Osteoblast (primary cell): ENCODE measurements at places on chromosomes 12 and 14. TPM values are rescaled to one million over a fixed set of nuclear protein-coding genes. Genes with fewer than 3 reads are reported as not detected.

GRCh38 chr12:96981911-96982310, 74.9 kb downstream of the NEDD1 start:
- peak; percentile 50 for DNase-seq

DNA sequence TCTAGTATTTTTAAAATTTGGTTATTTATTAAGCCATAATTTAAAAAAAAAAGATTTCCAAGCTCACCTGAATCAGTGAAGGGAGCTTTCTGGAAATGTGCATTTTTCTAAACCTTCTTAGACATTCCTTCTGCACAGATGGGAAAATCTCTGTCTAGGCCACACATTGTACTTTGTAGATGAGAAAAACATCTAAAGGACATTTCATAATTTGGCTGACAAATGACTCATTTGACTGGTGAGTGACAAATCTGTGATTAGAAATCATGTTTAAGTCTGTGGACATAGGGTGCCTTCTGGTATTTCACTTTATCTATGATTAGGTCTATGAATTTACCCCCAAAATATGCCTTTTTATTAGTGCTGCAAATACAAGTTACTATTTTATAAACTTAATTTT, 1044.9 kb upstream of the FLRT2 start:
- no peak for DNase-seq

- DNase-seq, result no peak
These were observed 132.5 kb downstream of the DAAM1 start for GRCh38 chr14:59320763-59321625.

Gene ATN1
- 10.3 and 14.1 TPM in 2 replicates for total RNA-seq

DNA sequence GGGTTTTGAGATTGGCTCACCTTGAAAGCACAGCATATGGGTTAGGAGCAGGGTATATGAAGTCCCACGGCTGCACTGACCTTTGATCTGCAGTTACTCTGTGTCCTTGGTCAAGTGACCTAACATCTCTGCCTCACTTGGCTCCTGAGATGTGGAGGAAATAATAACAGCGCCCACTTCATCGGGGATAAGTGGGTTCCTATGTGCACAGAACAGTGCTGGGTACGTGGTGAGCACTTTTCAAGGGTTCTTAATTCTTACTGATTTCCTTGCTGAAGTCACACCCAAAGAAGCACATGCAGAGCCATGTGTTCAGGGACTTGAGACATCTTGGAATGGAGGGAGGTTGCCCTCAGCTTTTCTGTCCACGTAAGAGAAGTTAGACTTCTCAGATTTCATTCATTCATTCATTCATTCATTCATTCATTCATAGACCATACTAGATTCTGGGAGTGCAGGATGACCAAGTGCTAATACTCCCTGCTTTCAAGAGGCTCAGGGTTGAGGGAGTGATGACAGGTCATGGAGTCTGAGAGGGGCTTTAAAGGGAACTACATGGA, 39.4 kb downstream of the ADGRD1 start:
- no peak for DNase-seq

GRCh38 chr12:47870175-47870781, 34.5 kb downstream of the VDR start:
- DNase-seq, result peak; percentile 76

DNA sequence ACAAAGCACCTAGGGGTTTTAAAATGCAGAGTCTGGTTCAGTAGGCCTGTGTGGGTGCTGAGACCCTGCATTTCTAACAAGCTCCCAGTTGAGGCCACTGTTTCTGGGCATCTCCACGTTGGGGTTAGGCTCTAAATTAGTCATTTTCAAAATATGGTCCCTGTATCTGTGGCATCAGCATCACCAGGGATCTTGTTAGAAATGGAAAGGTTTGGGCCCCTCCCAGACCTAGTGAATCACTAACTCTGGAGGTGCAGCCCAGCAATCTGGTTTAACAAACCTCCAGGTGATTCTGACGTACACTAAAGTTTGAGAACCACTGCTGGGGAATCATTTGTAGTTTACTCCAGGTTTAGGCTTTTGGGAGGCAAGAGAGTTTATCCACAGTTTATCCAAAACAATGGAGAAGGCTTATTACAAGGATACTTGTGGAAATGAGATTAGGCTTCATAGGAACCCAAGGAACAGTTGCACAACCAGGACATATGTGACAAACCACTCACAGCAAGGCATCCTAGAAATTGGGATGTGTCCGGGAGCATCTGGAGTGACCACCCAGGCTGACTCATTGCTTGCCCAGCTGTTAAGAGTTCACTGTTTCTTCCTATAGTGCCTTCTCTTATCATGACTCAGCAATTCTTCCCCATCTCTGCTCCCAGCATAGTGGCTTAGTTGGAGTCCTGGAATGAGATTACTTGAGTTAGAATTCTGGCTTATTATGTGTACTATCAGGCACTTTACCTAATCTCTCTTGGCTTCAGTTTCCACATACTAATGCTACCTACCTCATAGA, 71.6 kb upstream of the STXBP6 start:
- DNase-seq, result peak; percentile 87

GRCh38 chr12:67887065-67887464, 102.2 kb upstream of the IFNG-AS1 start:
- no peak for DNase-seq

GRCh38 chr14:29637411-29637810, 290.2 kb downstream of the PRKD1 start:
- peak; percentile 30 for DNase-seq

Gene TAS2R8
- total RNA-seq, result under 0.01 and 0.36 TPM in 2 replicates

Gene INHBE
- total RNA-seq, result 0.88 and 3.3 TPM in 2 replicates

DNA sequence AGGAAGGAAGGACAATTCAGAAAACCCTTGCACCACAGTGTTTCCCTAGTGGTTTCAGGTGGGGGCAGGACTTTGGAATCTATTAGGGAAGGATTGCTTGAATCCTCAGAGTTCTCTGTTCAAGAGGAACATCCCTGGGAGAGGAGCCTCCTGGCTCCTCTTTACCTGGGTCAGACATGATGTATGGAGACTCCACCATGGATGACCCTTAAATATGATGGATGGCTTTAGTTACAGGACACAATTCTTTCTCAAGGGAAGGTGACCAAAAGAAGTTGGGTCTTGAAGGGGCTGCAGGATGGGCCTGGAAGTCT, 396.6 kb downstream of the NRXN3 start:
- no peak for DNase-seq

- peak; percentile 85 for DNase-seq
These were observed 15.0 kb downstream of the CSRP2 start for GRCh38 chr12:76863837-76864236.

- peak; percentile 11 for DNase-seq
These were observed 67.8 kb downstream of the CD163L1 start for GRCh38 chr12:7376196-7376595.

Gene NKX2-1
- total RNA-seq, result not detected in 2 replicates

DNA sequence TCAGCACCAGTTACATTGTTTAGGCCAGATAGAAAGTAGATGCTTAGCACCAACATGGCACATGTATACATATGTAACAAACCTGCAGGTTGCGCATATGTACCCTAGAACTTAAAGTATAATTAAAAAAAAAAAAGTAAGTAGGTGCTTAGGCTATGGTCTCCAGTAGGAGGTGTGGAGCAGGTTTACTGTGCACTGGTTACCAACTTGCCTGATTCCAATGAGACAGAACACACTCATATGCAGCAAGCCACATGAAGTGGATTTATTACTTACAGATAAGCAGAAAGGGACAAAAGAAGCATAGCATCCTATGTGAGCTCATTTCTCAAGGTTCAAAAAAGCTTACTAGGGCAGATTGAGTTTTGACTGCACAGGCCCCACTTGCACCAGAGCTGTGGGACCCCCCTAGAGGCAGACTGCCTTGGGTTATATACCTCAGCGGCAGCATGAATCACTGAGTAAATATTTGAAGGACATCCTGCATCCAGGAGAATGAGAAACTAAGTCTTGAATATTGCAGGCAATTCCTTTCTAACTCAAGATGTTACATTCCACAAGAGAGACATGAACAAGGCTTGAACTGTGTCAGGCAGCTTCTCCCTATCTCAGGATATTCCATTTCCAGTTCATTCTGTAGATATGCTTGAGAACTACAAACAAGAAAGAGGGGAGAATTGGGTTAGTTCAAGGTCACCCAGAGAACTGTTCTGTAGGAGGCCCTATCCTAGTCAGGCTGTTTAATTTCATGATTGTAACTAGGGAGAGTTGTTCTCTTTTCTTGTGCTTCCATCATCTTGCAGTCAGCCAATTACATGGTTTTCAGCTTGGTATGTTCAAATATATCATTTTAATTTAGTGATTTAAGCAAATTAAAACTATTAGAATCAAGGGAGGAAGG, 30.1 kb downstream of the LRFN5 start:
- no peak for DNase-seq

- DNase-seq, result no peak
These were observed 70.2 kb downstream of the SLC25A47 start for GRCh38 chr14:100393362-100393761.

Gene GPR132
- total RNA-seq, result under 0.01 TPM in 2 replicates

DNA sequence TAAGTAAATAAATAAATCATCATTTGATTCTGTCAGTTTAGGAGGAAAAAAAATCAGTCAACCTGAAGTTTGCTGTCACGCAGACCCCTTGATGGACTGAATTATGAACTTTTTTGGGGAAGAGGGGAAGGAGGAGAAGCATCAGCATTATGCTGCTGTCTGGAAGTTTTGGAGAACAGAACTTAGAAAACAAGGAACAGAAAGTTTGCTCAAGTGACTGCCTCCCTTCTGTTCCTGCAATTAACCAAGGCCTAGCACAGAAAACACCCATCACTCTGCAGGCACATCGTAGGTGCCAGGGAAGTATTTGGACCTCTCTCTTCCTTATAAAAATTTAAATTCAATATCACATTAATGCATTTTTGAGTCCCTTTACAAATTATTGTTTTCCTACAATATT, 283.8 kb downstream of the VRK1 start:
- no peak for DNase-seq

DNA sequence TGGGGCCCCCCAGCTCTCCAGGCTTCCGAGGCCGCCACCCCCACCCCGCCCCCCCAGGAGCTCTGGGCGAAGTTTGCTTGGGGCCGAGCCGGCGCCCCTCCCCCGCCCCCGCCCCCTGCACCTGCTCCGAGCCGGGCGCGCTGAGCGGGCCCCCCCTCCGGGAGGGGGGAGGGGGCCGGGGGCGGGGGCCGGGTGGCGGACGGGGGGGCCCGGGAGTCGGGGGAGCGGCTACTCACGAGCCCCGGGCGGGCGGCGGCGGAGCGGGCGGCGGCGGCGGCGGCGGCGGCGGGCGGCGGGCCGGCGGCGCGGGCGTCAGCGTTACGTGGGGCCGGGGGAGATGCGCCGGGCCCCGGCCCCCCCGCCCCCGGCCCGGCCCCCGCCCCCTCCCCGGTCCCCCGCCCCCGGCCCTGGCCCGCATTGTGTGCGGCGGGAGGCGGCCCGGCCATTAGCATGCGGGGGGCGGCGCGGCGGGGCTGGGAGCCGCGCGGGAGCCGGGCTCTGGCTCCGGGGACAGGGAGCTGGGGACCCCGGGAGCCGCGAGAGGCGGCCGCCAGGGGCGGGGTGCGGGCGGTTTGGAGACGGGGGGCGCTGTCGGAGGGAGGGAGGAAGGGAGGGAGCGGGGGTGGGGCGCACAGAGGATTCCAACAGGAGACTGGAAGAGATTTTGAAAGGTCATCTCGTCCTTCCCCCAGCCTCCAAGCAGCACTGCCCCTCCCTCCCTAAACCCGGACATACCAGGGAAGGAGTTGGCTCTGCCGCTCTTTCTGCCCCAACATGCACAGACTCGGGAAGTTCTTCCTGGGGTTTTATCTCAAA, at the start of gene ZNF219:
ZNF219 (minus strand) TSS at position 580 of the 816 bp plus-strand sequence. CDS start 5,064 bp downstream, outside the sequence.
- DNase-seq, result peak; percentile 96

- no peak for DNase-seq
These were observed 42.9 kb downstream of the HELB start for GRCh38 chr12:66345212-66345611.

- DNase-seq, result peak; percentile 93
These were observed 1.4 kb downstream of the JPH4 start for GRCh38 chr14:23577004-23577681.

- no peak for DNase-seq
These were observed 259.5 kb upstream of the PKP2 start for GRCh38 chr12:33156042-33156441.

Gene PIWIL1
- total RNA-seq, result not detected in 2 replicates

DNA sequence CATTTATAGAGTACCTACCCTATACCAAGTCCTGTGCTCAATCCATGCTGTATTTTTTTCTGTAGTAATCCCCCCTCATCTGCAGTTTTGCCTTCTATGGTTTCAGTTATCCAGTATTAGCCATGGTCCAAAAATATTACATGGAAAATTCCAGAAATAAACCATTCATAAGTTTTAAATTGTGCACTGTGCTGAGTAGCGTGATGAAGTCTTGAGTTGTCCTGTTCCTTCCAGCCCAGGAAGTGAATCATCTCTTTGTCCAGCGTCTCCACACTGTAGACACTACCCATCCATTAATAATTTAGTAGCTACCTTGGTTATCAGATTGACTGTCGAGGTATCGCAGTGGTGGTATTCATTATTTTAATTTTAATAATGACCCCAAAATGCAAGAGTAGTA, 54.2 kb downstream of the SUDS3 start:
- no peak for DNase-seq

DNA sequence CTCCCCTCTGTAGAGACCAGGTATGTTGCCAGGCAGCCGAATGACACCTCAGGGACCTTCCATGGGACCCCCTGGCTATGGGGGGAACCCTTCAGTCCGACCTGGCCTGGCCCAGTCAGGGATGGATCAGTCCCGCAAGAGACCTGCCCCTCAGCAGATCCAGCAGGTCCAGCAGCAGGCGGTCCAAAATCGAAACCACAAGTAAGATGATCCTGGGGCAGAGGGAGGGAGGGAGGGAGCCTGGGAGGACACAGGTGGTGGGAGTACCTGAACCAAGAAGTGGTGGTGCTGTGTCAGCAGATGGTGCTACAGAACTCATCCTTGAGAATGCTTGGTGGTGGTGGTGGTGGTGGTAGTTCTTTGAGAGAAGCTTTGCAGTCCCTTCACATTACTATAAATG, 1.0 kb downstream of the SMARCD1 start:
- DNase-seq, result no peak

Gene CLEC2A
- total RNA-seq, result not detected in 2 replicates

Gene DEPDC4
- 0.36 and 1.5 TPM in 2 replicates for total RNA-seq

Gene ACSM4
- not detected in 2 replicates for total RNA-seq

- peak; percentile 77 for DNase-seq
These were observed 63.3 kb upstream of the HSPB8 start for GRCh38 chr12:119115296-119115905.

- DNase-seq, result no peak
These were observed 87.7 kb downstream of the SSPN start for GRCh38 chr12:26283046-26283445.

Gene EFS
- 9.8 and 14.1 TPM in 2 replicates for total RNA-seq

GRCh38 chr12:56029166-56029519, 8.3 kb downstream of the IKZF4 start:
- peak; percentile 92 for DNase-seq

DNA sequence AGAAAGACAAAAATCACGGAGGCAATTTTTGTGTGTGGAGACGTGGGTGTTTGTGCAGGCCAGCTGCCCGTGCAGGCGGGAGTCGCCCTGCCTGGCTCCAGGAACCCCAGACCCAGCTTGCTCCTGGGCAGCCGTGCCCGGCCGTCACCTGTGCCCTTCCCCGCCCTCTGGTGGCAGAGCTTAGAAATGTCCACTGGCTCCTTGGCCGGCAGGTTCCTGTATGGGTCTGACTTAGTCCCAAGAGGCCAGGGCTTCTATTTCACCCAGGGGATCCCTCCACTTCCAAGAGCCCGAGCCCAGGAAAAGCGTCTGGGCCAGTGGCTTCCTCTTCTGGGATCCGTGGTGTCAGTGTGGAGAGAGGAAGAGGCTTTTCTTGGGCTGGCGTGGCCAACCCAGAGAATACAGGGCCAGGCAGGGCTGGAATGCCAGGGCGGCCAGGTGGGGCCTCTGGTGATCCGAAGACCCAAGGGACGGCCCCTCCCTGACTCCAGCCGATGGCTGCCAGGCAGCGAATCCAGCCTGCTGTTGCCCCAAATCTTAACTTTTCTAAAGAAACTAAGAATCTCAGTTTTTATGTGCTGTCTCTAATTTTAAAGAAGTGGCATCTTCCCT, 120.9 kb downstream of the TMEM132C start:
- no peak for DNase-seq
